ENCODE measurements at places on chromosomes 2 and 18.

GRCh38 chr2:149860276-149860921, 272.8 kb upstream of the MMADHC start:
- DNase-seq: no peak

GRCh38 chr2:234534515-234534914, 37.6 kb upstream of the ARL4C start:
- DNase-seq: no peak

GRCh38 chr2:38057651-38058410, 18.1 kb downstream of the CYP1B1 start:
- DNase-seq: no peak

- no peak for DNase-seq
Observed at GRCh38 chr2:127645395-127646291, at the start of gene GPR17. Gene GPR17, plus strand, starts transcription at chr2:127646153. Its CDS starts 4,583 bp downstream, at chr2:127650736.

DNA sequence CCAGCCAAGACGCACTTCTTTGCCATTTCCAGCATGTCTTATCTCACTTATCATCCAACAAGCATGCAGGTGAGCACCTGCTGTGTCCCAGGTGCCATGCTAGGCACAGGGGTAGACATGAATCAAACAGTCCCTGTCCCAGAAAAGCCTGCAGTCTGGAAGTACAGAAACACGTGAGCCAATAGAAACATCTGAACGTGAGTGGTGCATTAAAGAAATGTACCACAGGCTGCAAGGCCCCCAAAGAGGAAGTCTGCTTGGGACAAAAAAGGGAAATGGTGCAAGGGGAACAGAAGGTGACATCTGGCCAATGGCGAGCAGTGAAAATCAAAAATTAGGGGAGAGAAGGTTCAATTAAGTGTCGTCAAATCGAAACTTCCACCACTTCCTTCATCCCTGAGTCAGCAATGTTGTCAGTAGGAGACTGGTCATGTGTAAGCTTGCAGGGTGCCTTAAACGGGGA, 17.6 kb upstream of the TMEM247 start:
- DNase-seq: no peak

- DNase-seq: no peak
Observed at GRCh38 chr2:74003494-74004211, 18.9 kb downstream of the TET3 start.

- DNase-seq: no peak
Observed at GRCh38 chr2:7119132-7119835, 202.1 kb downstream of the RNF144A start.

- no peak for DNase-seq
Observed at GRCh38 chr18:80119111-80119510, 10.0 kb downstream of the ADNP2 start.

- no peak for DNase-seq
Observed at GRCh38 chr2:182763311-182763912, 47.4 kb downstream of the DNAJC10 start.

GRCh38 chr2:12177455-12178288, 431.2 kb downstream of the LPIN1 start:
- no peak for DNase-seq

DNA sequence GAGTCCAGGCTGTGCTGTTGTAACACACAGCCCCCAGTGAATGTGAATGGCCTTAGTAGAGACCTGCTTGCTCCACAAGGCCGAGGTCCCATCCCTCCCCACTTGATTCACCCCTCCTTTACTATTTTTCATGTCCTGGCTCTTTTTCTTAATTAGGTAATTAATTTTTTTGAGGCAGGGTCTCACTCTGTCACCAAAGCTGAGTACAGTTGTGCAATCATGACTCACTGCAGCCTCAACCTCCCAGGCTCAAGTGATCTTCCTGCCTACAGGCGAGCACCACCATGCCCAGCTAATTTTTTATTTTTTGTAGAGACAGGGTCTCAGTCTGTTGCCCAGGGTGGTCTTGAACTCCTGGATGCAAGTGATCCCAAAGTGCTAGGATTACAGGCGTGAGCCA, 19.3 kb downstream of the FBLN7 start:
- DNase-seq: no peak

- no peak for DNase-seq
Observed at GRCh38 chr18:34808389-34808788, 98.3 kb downstream of the DTNA start.

DNA sequence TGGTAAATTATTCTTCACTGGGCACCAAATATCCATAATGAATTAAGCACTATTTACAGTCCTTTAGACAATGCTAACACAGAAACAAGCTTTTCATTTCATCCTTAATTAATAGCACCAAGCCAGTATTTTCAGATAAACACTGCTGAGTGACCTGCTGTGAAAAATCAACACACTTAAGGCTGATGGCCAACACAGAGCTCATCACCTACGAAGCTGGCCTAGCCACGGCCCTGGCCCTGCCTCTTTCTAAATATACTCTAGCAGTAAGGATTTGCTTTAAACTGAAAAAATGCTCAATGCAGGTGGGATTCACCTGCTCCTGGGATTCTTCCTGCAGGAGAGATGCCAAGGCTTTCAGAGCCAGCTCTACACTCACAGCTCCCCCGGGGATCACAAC, 18.4 kb downstream of the CYB5A start:
- DNase-seq: no peak

DNA sequence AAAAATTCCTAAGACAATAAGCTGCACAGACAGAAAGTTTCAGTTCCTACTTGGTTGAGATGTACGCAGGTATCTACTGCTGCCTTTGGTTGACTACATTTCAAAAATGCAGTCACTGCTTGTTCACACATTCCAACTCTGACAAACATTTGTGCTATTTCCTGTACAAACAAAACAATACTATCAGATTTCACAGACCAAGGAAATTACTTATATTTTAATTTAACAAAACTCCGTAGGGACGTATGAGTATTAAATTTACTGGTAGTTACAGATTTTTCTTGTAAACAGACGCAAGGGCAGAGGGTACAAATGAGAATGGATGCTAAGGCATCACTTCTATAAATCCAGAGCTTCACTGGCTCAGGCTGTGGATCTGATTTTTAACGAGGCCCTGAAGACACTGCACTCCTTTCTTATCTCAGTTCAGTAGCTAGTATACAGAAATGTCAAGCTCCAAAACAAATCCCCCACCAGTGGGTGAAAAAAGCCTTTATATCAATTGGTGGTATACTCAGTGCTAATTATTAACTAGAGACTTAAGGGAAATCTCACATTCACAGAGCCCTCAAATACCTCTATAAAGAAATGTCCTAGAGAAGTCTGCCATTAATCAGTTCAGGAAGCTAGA, 31.7 kb upstream of the TTC32 start:
- DNase-seq: no peak

DNA sequence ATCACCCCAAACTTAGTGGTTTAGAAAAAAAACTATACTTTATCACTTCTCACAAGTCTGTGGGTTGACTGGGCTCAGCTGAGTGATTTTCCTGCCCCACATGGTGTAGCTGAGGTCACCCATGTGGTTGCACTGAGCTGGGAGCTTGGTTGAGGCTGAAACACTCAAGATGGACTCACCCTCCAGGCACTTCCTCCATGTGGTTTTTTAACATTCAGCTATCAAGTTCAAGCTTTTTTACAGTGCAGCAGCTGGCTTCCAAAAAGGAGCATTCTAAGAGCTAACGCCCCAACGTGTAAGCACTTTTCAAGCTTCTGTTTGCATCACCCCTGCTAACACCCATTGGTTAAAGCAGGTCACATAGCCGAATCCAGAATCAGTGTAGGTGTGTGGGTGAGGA, 105.9 kb upstream of the CREB1 start:
- no peak for DNase-seq

DNA sequence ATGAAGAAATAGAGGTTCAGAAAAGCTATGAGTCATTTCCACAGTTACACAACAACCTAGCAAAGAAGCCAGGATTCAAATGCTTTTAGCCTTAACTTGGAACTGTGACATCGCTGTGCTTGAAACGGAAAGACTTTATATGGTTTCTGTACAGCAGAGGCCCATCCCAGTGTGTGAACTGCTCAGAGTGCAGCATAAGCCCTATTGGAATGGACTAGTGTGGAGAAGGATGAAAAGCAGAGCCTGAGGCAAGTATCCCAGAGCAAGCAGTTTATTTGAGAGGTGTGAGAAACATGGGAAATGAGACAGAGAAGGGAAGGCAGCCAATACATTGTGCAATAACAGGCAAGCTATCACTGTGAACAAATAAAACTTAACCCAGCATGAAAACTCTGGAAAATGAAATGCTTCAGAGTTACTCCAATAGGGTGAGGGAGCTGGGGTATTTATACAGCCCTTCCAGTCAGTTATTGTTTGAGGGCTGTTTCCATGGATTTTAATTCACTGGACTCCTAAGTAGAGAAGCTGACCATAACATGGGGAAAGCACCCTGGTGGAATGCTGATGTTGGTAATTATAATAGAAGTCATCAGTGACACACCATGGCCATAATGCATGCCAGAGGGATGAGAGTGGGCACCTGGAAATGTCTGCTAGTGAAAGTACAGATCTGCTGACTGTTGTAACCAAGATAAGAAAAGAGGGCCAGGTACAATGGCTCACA, 254.0 kb upstream of the POU3F3 start:
- DNase-seq: no peak

- no peak for DNase-seq
Observed at GRCh38 chr2:50641633-50642032, 390.3 kb downstream of the NRXN1 start.

- no peak for DNase-seq
Observed at GRCh38 chr2:144694456-144694855, 174.5 kb upstream of the ZEB2 start.

- DNase-seq: no peak
Observed at GRCh38 chr2:68907920-68908253, 36.7 kb upstream of the BMP10 start.

- no peak for DNase-seq
Observed at GRCh38 chr2:45583977-45584376, 27.1 kb downstream of the SRBD1 start.

GRCh38 chr18:8750954-8751415, 45.6 kb downstream of the MTCL1 start:
- no peak for DNase-seq

- DNase-seq: no peak
Observed at GRCh38 chr2:101818531-101819451, 121.3 kb downstream of the MAP4K4 start.

DNA sequence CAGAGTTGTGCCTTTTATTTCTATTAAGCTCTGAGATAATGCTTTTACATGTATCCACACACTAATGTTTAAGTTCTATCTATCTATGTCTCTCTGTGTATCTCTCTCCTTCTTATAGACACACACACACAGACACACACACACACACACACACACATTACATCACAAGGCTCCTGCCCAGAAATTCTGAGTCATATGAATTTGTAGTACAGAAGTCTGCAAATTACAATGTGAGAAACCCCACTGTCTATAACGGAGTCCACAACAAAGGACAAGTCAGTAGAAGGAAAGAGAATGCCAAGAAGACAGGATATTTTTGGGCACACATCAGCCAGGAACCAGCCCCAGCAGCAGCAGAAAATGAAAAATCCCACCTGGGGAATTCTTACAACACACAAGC, 142.4 kb downstream of the EN1 start:
- no peak for DNase-seq

DNA sequence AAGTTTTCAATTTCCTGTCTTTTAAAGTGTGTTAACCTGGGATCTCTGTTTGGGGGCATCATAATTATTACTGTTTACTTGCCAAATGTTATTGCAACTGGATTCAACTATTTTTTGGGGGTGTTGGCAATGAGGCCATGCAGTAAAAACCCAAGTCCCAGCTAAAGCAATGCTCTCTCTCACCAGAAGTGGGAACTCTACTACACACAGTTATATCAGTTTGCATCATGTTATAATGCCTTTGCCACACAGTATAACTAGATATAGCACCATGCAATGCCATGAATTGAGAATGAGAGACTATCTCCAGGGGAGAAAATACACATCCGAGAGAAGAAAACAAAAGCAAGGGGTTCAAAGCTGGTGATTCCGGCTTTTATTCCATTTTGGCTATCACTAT, 79.0 kb downstream of the GCA start:
- no peak for DNase-seq

DNA sequence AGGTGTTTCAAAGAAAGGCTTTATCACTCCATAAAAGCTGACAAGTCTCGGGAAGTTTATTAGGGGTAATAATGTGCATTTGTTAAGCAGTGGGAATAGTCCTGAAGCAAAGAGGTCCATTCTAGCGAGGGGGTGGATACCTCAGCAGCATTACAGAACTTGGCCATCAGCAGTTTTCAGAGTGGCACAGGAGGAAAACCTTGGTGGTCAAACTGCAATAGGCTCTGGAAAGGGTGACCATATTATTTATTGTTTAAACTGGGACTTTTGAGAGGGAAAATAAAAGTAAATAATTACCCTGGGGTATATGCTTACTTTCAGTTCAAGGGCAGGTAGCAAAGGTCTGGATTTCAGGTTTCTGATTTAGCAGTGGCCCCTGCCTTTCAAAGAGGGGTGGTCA, 115.5 kb upstream of the KLHL14 start:
- no peak for DNase-seq

GRCh38 chr2:84276590-84277255, 182.4 kb downstream of the SUCLG1 start:
- DNase-seq: no peak

DNA sequence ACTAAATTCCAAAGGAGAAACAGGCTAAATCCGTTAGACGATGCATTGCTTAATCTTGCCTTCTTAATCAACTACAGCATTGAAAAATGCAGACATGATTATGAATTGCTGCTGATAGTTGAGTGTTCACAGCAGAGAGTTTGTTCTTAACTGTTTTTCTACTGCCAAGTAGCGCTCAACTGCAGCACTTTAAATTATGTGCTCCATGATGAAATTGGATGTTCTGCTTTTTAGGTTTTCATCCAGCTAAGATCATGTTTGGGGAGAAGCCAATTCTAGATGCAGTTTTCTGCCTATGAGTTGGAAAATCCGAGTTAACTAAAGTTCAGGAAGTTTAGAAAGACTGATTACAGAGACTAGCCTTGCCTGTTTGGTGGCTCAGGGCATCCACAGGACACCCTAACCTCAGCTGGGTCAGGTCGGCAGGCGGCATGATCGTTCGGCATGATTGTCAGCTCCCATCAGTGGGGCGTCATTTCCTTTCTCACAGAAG, 119.4 kb upstream of the PIEZO2 start:
- no peak for DNase-seq

DNA sequence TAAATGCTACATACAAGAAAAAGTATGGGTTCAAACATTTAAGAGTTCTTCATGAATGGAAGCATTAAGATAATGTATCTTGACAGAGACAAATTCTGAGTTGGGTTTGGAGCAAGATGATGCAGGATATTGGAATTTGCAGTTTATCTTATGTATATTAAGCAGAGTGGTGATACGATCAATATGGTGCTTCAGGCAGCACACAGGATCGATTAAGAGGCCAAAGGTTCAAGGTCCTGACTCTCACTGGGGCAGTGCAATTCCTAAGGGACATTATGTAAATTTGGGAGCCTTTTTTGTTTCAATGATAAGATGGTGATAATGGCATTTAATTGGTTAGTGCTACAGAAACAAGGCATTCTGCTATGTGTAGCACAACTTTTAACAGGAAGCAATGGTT, 381.9 kb downstream of the KCNJ3 start:
- no peak for DNase-seq

Data from activated B cell treated with CpG ODN at 0.5 μM for 24 hours (primary cell).